ENCODE measurements at places on chromosomes 7 and 10. TPM values are rescaled to one million over a fixed set of nuclear protein-coding genes. Genes with fewer than 3 reads are reported as not detected.

DNA sequence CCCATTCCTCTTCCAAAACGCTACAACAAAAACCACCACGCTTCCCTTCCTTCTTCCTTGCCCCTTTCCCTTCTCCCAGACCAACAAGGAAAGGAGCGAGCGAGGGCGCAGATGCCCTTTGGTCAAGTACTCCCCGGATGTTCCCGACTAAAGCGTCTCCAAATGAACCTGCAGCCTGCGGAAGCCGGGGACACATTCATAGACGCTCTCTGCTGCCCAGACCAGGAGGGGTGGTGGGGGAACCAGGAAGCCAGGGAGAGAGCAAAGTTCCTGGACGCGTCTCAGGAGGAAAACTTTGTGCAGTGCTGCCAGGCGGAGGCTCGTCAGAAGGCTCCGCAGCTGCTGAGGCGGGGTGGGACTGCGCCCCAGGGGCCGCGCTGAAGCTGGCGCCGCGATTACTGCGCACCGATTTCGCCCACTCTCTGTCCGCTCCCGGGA is 754 bp downstream of the SEMA3D start:
- peak; percentile 62 for DNase-seq

DNA sequence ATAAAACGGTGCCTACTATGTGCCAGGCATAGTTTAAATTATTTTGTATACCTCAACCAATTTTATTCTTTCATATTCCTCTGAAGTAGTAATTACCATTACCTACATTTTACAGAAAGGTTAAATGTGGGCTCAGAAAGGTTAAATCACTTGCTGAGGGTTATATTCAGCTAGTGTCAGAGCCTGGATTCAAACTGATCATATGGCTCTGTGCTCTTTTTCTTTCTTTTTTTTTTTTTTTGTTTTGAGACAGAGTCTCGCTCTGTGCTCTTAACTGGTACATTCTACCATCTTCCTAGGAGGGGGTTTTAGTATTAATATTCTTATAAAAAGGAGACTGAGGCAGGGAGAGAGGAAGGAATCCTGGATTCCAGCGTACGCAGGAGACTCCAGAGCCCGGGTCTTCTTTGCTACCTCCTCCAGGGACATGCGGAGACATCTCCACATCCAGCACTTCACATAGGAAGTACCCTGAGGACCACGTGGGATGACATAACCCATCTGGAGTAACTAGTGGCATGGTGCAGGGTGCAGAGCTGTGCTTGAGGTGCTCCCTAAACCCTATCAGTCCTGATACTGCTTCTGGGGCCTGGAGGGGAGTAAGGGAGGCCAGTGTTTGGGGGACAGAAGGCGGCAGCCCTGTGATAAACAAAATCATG is 29.6 kb upstream of the ATXN7L1 start:
- no peak for DNase-seq

AP5Z1 gene
- 59.3 TPM for total RNA-seq

DNA sequence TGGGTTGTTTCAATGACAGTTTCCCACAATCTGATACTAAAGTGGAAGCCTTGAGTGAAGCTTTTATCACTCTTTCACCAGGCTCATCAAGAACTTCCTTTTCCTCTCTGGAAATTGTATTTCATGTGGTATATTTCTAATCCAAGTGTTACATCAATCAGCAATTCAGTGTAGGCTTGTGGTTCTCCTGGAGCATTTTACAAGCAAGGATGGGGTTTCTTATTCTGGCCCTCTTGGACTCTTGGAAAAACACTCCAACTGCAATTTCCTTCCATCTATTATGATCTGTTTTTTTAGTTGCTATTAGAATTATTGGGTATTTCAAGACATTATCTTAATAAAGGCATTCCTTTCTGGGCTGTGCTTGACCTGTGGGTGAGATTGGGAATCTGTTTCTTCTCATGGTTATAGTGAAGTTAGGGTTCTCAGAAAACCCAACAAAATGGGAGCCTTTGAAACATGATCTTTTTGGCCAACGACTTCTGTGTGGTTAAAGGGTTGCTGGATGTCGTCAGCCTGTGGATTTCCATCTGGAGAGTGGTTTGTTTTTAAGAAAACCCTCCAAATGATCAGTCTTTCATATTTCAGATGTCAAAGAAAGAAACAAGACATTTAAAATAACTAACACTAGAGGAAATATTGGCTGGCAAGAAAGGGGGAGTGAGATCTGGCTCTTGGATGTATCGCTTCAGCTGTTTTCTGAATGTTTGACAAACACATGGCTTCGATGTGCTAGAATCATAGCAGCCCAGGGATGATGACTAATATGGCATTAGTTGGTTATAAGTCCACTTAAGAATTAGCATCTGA is 540.2 kb downstream of the LRMDA start:
- DNase-seq, result no peak

DNA sequence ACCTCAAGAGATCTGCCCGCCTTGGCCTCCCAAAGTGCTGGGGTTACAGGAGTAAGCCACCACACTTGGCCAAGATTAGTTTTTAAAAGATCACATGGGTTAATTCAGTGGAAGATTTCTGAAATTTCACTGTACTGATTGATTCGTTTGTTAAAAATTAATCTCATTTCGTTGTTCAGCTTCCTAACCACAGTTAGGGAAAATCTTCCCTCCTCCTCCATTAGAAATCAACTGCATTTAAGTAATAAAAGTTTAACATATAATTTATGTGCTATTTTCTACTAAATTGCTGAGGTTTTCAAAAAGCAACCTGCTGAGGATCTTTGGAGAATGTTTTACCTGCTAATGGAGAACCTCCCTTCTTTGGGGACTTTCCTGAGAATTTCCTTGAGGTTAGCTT is 522.4 kb downstream of the GATA3 start:
- no peak for DNase-seq

PWWP2B gene
- 41.5 TPM for total RNA-seq

GSTO2 gene
- total RNA-seq, result 13.8 TPM

KIAA1217 gene
- 16.0 TPM for total RNA-seq

UPK3B gene
- total RNA-seq, result 3.0 TPM

MIOS gene
- total RNA-seq, result 26.6 TPM

DNA sequence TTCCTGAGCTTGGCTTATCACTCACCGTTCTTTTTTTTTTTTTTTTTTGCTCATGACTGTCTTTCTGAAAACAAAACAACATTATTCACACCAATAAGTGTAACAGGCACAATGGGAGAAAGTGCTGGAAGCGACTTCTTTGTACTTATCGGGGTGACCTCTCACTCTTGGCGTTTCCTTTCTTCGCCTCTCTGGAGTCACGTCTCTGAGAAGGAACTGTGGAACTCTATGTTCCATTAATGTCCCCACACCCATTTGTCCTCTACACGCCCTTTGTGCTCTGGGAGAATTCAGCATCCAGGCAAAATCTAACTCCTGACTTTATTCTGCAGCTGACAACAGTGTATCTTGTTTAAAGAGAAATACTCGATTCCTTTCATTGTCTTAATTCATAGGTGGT is 70.8 kb upstream of the FAM204A start:
- DNase-seq, result no peak

DNA sequence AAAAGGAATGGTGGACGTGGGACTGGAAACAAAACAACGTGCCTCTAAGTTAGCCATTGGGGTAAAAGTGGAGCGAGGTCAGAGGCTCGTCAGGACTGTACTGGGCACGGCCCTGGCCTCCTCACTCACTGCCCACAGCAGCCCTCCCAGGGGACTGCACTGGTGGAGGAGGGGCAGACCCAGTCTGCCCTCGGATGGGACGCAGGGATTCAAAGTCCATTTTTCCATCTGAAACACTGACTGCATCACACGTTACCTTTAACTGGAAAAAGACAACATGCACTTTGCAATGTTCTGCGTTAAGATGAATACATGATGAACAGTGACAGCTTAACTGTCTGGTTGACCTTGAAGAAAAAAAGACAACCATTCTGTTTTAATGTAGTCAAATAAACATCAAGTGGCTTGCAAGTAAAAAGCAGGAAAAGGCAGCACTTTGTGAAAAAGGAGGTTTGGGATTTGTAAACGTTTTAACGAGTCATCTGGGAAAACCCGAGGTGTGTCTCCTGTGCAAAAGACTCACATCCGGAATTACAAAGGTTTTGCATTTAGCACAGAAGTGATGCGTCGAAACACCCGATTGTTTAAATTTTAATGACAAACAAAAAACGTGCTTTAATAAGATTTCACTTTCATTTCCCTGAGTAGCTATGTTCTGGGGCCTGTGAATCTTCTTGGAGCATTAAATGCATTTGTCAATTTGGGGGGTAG is 18.8 kb downstream of the KLF6 start:
- peak; percentile 59 for DNase-seq

- DNase-seq, result no peak
These were observed 1.4 kb upstream of the SH3PXD2A start for GRCh38 chr10:103856797-103857170.

- DNase-seq, result no peak
These were observed 5.5 kb downstream of the NOC3L start for GRCh38 chr10:94357193-94357592.

- peak; percentile 74 for DNase-seq
These were observed 9.6 kb downstream of the CCL26 start for GRCh38 chr7:75762350-75762917.

- DNase-seq, result no peak
These were observed 162.9 kb downstream of the SH3PXD2A start for GRCh38 chr10:103692436-103692951.

ZDHHC16 gene
- total RNA-seq, result 35.1 TPM

DNA sequence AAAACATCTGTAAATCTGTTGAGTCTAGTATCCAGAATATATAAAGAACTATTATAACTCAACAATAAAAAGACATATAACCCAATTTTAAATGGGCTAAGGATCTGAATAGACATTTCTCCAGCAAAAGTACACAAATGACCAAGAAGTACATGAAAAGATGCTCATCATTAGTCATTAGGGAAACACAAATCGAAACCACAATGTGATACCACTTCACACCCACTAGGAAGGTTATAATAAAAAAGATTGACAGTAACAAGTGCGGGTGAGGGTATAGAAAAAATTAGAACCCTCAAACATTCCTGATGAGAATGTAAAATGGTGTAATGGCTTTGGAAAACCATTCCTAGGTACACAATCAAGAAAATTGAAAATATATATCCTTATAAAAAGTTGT is 4.1 kb downstream of the XPNPEP1 start:
- peak; percentile 51 for DNase-seq

GRCh38 chr7:154372011-154372601 is 319.9 kb downstream of the DPP6 start:
- no peak for DNase-seq

DNA sequence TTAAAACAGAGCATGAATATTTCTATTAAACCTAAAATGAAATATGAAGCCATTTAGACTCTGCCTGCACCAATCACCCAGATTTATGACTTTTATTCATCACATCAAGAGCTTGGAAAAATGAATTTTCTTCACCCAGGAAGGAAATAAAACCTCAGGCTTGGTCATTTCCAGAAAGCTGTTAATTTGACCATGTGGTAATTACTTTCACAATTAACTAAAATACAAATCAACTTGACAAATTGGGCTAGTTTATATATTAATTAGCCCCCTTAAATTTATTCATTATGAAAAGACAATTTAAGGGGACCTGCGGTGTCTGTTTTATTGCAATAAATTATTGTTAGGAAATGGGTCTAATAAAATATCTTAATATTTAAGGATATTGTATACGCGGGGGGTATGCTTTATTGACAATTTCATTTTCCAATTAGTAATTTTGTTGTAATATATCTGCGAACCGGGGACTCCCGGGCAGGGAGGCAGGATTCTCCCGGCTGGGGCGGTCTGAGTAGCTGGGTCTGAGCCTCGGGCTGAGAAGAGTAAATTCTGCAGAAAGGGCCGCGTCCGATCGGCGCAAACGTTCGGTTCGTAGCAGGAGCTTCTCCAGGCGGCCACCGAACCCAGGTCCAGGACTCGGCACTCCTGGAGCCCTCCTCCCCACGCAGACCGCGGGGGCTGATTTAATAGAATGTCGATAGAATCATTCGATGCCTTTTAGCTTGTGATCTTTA is 9.4 kb upstream of the MNX1 start:
- DNase-seq, result no peak

DNA sequence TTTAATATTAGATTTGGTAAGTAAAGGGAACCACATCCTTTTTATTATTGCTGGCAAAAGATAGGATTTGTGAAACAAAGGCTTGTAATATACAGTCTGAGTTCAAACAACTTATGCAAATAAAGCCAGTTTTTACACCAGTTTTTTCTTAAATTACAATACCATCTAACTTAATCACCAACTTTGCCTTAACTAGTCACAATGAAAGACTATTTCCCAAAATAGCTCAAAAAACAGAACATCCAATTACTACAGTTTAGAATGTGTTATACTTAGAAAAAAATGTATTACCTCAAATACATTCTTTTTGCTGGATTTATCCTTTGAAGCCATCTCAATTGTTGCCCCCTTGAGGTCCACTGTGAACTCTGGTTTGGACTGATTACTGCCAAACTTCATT is 108.5 kb downstream of the ARHGAP12 start:
- no peak for DNase-seq

GRCh38 chr10:112793202-112793921 is 156.7 kb upstream of the TCF7L2 start:
- peak; percentile 49 for DNase-seq

- no peak for DNase-seq
These were observed 370.4 kb downstream of the HGF start for GRCh38 chr7:81399471-81399870.

- DNase-seq, result no peak
These were observed 72.2 kb upstream of the PPIF start for GRCh38 chr10:79275105-79275430.

All from PC-3 (cell line).